ENCODE measurements at places on chromosomes 11 and 22.

GRCh38 chr22:24401931-24402367 lies 25.4 kb upstream of the ADORA2A start:
- no peak for DNase-seq

GRCh38 chr11:95985174-95985808 lies 61.4 kb upstream of the MTMR2 start:
- DNase-seq, result no peak

DNA sequence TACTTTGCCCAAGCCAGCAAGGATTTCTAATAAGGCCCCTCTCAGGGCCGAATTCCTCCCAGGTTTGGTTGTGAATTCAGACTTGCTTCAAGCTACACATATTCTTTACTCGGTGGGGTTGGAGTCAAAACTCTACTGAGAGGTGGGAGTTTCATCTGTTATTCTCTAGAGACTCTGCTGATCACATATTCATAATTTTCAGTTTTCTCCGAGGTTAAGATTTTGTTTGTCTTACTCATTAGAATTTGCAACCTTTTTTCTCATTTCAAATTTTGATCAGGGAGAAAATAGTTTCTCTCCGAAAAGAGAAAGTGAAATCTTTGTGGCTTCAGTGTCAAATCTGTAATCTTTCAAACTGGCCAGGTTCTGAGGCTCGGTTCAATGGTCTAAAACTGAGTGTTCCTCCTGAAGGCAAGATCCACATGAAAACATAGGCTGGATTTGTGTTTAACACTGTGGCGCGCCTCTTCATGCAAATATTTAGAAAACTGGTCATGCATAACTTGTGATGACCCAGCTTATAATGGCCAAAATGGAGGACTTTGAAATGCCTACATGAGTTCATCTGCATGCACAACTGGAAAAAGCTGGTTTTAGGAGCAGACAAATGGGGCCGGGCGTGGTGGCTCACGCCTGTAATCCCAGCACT lies 21.5 kb upstream of the GSTP1 start:
- no peak for DNase-seq

- DNase-seq, result no peak
Observed at GRCh38 chr11:95585752-95586077, 203.9 kb downstream of the FAM76B start.

- no peak for DNase-seq
Observed at GRCh38 chr11:95142431-95142830, 52.8 kb downstream of the ENDOD1 start.

- DNase-seq, result no peak
Observed at GRCh38 chr11:102177126-102177525, 66.9 kb downstream of the YAP1 start.

DNA sequence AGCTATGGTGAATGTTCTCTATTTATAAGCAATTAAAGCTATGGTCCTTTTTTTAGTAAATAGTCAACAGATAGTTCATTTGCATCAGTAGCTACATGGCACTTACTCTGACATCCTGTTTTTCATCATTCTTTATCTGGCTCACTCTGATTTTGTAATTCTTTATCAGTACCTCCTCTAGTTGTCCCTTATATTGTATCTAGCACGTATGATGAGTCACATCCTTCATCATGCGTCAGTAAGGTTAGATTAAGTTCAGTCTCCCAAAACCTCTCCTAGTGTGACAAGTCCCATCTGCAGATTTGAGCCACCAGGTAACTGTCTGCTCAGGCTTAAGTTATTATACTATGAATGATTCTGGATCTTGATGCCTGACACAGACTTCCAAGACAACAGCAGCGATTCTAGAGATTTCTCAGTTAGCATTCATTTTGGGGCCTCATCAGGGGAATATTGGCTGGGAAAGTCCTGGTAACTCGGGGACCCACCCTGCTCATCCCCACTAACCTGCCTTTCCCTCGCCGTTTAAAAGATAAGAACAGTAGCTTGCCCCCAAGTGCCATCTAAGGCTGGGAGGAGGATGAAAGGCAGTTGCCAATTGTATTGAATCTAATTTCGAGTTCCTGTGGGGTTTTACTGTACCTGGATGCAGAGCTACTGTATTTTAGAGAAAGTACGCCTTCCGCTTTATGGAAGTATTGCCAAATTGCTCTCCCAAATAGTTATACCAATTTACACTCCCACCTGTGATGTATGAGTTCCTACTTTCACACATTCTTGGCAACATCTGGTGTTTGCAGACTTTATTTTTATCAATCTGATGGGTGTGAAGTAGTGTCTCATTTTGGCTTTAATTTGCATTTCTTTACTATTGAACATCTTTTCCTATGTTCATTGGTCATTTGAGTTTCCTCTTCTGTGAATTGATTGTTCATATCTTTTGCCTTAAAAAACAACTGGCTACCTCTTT lies 55.9 kb downstream of the ZC3H12C start:
- DNase-seq, result no peak

DNA sequence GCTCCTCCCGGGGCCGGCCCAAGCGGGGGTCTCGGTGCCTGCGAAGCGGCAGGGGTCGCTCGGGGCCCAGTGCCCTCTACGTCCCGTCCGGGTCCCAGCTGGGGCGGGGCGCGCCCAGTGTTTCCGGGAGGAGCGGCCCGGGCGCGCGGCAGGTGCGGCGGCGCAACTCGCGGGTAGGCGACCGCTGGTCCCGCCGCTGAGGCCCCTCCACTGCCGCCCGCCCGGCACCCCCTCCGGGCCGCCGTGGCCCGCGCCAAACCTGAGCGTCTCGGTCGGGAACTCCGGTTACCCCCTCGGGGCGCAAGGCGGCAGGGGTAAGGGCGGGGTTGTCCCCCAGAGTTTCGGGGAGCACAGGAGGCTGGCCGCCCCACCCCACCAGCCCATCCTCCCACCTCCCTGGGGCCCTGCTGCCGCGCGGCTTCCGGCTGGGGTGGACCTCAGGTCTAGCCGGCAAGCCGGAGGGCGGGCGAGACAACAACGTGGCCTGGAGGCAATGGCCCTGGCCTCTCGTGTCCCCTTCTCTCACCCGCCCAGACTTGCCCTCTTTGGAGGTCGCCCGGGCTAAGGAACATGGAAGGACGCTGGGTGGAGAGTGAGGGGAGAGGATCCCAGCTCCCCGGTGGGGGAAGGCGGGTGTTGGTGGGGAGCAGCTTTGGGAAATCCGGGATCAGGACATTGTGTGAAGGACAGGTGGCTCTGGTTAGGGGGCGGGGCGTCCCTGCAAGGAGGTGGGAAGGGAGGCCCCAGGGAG lies 398 bp upstream of the CRACR2B start:
- DNase-seq, result no peak

DNA sequence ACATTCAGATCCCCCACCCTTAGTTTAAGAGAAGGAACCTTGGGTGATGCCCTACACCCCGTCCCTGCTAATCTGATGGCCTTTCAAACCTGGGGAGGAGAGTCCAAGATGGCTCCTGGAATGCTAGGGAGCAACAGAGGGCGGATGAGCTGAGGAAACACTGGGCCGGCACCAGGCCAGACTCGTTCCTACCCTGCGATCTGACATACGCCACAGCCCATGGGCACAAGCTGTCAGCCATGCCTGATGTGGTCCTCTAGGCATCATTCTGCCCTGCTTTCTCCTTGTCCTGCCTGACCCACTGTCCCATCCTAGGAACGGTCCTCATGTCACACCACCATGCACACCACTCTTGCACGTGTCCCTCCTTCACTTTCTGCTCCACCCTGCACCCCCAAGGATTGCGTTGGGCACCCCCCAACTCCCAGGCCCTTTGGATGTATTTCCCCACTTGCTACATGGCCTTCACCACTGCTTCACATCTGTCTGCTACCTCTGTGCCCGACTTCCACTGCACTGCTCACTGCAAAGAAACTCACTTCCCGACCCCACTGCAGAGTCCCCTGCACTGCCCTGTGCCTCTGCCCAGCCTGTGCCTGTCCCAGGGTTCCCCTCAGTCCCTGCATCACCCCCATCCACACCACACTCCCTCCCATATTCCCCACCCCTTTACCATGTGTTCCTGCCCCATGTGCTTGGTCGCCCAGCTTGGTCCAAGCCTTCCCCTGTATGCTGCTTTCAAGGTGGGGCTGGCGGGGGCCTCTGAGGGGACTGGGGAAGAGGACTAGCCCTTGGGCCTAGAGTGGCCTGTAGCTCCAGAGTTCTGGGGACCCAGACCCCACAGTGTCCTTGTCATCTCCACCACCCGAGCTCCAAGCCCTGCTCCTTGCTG lies 29.2 kb downstream of the USP35 start:
- DNase-seq, result no peak

DNA sequence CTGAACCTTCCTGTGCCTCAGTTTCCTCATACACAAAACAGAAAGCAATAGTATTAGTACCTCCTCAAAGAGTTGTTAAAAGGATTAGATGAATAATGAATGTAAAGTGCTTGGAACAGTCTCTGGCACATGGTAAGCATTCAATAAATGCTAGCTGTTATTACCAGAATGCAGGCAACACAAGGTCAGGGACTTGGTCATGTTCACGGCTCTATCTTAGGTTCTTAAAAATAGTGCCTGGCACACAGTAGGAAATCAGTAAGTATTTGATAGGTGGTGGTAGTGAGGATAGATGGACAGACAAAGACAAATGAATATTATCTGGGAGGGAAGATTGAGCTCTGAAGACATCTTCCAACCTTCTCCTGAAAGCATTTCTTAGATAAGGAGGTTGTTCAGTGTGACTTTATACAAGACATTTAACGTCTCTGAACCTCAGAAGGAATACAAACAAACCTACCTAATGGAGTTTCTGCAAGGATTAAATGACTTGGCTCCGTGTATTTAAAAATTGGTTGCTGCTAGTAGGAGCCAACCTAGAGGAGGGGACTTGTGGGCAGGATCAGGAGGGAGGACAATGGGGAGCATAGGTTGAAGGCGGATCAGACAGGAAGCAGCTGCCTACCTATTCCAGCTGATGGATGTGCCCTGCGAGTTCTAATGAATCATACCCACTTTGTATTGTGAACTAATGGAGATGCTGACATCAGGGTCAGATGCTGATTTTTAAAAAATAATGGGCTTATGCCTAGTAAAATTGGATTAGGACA lies 94.1 kb downstream of the DBX1 start:
- no peak for DNase-seq

DNA sequence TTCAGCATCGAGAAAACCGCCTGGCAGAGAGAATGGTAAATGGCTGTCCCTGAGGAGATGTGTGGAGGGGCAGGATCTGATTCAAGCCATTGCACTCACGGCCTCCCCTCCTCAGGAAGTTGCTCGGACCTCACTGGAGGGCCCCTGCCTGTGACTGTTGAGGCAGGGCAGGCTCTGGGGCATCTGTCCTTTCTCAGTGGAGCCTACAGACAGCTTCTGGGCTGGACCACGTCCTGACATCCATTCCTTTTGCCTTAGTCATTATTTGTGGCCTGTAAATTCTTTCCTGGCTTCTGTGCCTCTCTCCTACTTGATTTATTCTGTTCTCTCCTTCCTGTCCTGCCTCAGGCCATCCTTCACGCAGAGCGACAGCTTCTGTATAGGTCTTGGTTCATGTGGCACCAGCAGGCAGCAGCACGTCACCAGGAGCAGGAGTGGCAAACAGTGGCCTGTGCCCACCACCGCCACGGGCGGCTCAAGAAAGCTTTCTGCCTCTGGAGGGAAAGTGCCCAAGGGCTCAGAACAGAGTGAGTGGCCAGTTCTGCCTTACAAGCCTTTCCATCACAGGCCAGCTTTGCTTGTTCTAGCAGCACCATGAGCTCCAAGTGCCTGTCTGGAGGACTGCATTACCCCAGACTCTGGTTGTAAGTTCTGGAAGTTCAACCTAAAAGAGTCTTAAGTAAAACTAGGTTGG lies 59.6 kb downstream of the PISD start:
- DNase-seq, result no peak

DNA sequence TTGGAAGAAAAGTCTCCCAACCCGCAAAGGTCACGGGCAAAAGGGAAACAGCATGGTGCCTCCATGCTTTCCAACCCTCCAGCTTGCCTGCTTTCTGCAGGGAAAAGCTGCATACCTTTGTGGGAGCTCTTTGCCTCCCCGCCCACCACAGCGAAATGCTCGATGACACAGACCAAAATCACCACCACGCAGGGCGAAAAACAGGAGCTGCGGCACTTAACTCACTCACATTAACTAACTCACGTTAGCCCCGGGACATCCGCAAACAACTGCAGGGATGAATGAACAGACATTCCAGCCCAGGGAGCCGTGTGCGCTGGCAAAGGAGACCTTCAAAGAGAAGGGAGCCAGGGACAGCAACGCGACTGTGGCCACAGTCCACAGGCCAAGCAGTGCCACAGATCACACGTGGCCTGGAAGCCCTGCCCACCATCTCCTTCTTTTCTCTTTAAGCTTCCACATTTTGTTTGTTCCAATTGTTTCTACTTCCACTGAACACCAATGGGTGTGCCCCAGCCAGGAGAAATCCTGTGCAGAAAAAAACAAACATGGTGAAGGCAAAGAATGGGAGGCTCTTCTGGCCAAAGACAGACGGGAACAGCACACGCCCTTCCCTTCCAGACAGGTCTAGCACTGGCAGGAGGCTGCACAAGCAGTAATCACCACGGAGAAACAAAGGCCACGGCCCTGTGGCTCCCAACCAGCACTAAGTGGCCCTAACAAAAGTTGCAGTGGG lies 39.3 kb downstream of the DUSP8 start:
- DNase-seq, result no peak

GRCh38 chr11:16410479-16410878 lies 54.1 kb upstream of the SOX6 start:
- no peak for DNase-seq

DNA sequence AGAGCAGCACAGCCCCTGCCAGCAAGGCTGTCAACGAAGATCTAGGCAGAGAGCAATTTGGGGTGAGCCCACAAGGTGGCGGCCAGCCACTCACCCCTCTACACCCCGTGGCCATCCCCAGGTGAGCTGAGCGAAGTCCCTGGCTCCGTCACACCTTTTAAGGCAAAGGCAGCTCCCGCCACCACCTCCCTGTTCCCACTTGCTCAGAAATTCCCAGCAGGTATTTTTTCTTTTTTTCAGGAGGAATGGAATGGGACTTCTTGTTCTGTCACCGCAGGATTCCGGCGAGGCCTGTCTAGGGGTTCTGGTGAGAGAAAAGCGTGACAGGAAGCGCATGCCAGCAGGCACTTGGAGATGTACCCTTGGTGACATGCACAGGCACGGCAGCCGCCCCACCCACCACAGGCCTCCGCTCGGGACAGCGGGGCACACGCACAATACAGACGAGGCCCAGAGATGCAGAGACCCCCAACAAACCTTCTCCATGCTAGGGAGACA lies 10.0 kb downstream of the RPL3 start:
- no peak for DNase-seq

DNA sequence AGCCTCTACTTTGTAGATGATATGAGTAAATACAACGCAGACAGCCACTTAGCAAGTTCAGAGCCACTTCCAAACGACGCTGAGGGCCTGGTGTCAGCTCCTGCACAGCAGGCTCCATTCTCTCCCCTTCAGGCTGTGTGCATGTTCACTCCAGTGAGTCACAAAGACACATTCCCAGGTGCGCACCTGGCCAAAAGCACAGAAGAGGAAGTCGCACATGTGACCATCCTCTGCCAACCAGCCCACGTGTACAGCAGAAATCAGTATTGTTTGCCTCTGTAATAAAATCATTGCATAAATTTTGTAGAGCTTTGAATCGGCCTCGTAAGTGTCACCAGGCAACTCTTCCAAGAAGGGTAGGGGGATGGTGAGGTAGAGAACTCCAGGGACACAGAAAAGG lies 19.5 kb upstream of the TPH1 start:
- no peak for DNase-seq

Data from hematopoietic multipotent progenitor cell treated with erythropoietin and hydrocortisone succinate and interleukin-3 and kit ligand, for 17 days (in vitro differentiated cells).